ENCODE measurements at places on chromosomes 5 and 9.

DNA sequence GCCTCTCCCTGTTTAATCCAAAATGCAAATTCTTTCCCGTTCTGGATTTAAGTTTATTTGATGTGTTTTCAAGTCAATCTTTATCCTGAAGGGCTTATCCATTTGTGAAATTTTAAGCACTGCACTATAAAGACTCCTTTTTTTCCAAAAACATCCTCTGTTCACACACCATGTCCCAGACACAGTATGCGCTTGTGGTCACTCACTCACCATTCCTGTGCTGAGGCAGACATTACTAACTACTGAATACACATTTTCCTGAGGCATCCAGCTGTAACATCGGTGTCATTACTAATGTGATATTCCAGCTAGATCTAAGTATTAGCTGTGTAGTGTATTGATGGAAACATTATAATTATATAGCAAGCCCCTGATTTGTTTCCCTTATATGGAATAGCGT, 298.4 kb downstream of the KCTD16 start:
- no peak for DNase-seq

- DNase-seq: no peak
Observed at GRCh38 chr5:53923961-53924360, 363.5 kb downstream of the NDUFS4 start.

DNA sequence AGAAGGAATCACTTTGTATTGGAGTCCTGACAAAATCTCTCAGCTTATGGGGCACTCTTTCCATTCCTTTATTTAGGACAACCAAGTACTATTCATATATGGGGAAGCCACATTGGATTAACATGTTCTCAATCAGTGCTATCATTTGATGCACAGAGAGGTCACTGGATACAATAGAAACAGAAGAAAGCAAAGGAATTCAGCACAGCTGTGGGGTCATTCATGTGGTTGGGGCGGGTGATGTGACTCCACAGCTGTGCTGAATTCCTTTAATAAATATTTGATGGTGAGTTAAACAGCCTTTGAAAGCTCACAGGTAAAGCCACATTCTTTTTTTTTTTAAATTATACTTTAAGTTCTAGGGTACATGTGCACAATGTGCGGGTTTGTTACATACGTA, 854 bp upstream of the TEX48 start:
- no peak for DNase-seq

GRCh38 chr9:86714999-86715398, 232.3 kb downstream of the GAS1 start:
- no peak for DNase-seq

- DNase-seq: no peak
Observed at GRCh38 chr5:139670369-139671095, 22.4 kb downstream of the CXXC5 start.

DNA sequence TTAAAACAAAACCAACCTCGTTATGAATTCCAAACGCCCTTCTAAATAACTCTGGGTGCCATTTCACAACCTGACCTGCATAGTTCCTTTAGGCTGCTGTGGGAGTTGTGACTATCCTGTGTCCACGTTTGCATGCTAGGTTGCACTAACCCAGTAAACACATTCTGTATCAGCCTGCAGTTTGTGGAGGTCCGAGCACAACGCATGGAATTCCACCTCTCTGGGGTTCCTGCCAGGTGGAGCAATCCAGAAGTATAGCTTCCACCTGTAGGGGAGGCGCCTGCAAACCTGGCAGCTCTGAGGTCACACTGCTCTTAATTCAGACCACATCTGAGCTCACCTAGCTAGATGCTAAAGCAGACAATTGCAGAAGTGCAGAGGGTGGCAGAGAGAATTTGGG, 57.2 kb downstream of the MARCHF3 start:
- no peak for DNase-seq

DNA sequence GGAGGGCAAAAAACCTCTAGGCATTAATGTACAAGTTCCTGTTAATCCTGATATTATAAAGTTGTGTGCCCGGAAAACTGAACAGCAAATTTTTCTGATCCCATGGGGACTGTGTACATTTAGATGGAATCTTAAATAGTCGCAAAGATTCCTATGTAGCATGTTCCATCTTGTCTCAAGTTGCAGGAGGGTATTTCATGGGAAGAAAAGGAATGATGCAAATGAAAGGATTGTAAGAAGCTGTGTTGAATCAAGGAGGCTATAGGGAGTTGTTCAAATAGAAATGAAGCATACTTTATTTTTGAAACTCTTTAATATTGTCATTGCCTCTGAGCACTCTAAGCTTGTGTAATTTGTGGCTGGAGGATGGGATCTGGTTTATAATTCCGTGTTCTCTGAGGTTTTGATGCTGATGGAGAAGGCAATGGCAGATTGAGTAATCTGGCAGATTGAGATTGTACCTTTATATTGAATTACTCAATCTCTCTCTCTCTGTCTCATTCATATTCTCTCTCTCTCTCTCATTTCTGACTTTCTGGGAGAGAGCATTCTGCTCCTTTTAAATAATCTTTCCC, 288.5 kb downstream of the OSTF1 start:
- DNase-seq: no peak

GRCh38 chr5:148939676-148940075, 113.3 kb downstream of the ADRB2 start:
- no peak for DNase-seq

DNA sequence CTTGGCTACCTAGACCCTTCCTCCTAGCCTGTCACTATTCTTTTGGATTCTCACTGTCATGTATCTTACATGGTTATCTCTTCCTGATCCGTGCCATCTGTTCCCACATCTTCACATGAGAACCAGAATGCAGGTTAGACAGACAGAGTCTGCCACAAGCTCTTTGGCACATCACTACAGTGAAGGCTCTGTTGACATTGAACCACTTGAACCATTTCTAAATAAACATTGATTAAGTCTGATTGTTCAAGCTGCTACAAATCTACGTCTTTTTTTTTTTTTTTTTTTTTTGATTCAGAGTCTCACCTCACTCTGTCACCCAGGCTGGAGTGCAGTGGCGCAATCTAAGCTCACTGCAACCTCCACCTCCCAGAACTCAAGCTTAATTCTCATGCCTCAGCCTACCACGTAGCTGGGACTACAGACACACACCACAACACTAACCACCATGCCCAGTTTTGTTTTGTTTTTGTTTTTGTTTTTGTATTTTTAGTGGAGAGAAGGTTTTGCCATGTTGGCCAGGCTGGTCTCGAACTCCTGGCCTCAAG, 85.1 kb upstream of the LRRTM2 start:
- no peak for DNase-seq

- DNase-seq: no peak
Observed at GRCh38 chr9:112404508-112404932, 24.6 kb downstream of the HSDL2 start.

GRCh38 chr5:63923914-63924313, 38.3 kb downstream of the HTR1A start:
- no peak for DNase-seq

GRCh38 chr9:134316449-134317160, 9.7 kb upstream of the RXRA start:
- no peak for DNase-seq

- no peak for DNase-seq
Observed at GRCh38 chr9:136762915-136763648, 1.2 kb downstream of the LCN15 start.

- DNase-seq: no peak
Observed at GRCh38 chr5:23840083-23840482, 332.7 kb downstream of the PRDM9 start.

DNA sequence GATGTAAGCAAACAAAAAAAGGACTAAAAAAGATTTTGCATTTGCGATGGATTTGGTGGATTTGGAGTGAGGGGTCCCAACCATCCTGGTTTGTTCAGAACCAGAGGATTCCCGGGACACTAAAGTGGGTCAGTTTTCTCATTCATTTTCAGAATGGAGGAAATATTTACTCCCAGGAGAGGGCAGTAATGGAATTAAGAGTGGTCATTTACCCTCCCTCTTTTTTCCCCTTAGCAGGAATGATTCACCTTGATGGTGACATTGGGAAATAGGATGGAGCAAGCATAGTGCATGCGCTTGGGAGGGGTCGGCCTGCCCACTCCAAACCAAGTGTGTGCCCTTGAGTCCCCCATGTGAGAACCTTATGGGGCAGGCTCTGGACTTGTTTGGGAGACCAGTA, 164.2 kb upstream of the PUM3 start:
- DNase-seq: no peak

DNA sequence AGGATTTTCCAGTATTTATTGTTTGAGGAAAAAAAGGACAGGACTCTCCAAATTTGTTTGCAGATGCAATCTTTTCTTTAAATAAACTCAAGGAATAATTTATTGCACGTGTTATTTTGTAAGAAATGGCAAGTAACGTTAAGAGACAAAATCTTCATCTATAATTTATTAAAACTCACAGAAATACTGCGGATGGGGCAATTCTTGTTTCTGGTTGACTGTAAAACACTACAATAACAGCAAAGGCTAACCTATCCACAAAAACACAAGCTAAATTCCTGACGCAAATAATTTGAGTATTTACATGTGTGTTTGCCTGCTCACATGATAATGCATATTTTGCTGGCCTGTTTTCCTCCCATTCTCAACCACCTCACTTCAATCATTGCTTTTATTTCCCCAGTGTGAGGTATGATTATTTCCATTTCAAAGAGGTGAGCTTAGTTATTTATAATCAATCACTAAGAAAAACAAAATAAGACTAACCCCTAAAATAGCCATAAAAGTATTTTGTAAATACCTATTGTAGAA, 619.4 kb downstream of the PDE4D start:
- DNase-seq: no peak

GRCh38 chr5:174120401-174121005, 75.0 kb downstream of the NSG2 start:
- no peak for DNase-seq

- DNase-seq: no peak
Observed at GRCh38 chr5:53681079-53681478, 120.6 kb downstream of the NDUFS4 start.

DNA sequence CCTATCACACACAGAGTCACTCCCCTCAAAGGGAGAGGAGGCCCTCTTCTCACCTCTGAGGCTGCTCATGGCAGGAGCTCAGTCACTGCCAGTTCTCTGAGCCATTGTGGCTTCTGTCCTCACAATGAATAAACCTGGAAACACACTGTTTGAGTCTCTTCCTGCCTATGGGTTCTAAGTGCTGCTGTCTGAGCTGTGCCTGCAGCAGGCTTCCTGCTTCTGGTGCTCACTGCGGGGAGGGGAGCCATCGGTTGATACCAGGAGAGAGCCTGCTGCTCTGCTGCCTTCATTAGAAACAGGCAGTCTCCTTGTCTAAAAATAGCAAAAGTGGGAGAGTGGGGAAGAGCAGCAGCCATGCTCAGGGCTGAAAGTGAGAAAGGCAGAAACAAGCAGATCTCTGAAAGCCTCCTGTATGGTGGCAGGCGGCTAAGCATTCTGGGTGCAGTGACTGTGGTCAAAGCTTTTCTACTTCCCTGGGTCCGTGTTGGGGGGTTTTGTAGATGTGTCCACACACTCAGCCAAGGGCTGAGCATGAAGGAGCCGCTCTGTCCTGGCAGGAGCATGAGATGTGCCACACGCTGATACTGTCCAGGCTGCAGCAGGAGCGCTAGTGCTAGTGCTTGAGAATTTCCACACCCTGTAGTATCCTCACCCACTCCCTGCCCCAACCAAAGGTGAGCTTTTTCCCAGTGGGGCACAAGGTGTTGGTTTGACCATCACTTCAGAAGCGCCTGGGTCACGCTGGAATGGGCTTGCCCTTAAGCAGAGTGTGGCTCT, 34.2 kb downstream of the PRKACG start:
- DNase-seq: no peak

DNA sequence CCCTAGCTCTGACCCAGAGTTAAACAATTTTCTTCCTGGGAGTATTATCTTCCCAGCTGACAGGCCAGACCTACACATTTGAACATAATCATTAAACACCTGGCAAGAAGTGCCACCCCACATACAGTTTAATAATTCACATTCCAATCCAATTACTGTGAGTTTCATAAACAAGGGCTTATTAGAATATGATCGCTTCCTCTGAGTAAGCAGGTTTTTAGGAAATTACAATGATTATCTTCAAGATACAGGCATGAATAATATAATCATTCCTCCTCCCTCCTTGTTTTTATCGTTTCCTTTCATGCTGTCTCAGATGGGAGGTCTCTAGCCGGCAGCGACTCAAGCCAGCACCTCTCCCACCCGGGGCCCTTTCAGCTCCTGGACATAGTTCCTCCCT, 15.8 kb upstream of the KIF4B start:
- no peak for DNase-seq

GRCh38 chr5:45288746-45289145, 407.4 kb downstream of the HCN1 start:
- DNase-seq: no peak

DNA sequence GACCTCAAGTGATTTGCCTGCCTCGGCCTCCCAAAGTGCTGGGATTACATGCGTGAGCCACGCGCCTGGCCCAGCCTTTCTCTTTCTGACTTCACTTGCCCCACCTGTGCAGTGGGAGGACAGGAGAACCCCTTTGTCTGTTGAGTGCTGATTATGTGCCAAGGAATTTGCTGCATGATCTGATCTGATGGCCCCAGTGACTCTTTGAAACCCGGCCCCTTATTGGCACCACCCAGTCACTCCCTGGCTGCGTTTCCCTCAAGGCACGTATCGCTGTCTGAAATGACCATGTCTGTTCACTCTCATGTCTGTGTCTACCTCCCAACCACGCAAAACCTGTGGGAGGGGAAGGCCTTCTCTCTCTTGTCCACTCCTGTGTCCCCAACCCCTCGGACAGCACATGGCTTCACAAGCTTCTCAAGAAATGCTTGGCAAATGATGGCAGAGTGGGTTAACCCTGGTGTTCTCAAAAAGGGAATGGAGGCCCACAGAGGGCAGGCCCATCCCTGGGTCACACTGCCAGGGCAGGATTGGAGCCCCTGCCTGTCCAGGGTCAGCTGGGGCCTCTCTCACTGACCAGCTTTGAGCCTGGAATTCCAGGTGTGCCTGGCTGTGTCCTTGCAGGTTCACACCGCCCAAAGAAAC, 21.9 kb downstream of the NEK6 start:
- no peak for DNase-seq

GRCh38 chr5:14208071-14209021, 65.2 kb downstream of the TRIO start:
- peak; percentile 53 for DNase-seq

GRCh38 chr5:11719888-11720481, 184.3 kb downstream of the CTNND2 start:
- DNase-seq: peak; percentile 75

GRCh38 chr9:19137282-19137681, 10.0 kb upstream of the PLIN2 start:
- DNase-seq: no peak

- no peak for DNase-seq
Observed at GRCh38 chr9:91813176-91813795, 136.7 kb downstream of the ROR2 start.

DNA sequence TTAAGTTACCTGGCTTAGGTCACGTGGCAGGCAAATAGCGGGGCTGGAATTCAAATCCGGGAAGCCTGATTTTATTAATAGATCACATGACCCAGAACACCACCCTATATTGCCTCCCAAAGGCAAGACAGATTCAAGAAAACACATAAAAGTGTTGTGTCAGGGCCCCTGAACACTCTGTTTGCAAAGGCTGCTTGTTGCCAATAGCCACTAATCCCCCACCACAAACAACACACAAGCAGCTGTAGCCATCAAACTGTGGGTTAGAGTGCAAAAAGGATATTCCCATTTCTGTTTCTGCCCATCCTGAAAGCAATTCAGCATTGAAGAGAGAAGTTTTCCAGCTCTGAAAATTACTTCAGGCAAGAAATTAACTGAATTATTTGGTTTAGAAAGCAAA, 358.9 kb upstream of the RFX3 start:
- no peak for DNase-seq
